ENCODE measurements at places on chromosomes 4 and X.

DNA sequence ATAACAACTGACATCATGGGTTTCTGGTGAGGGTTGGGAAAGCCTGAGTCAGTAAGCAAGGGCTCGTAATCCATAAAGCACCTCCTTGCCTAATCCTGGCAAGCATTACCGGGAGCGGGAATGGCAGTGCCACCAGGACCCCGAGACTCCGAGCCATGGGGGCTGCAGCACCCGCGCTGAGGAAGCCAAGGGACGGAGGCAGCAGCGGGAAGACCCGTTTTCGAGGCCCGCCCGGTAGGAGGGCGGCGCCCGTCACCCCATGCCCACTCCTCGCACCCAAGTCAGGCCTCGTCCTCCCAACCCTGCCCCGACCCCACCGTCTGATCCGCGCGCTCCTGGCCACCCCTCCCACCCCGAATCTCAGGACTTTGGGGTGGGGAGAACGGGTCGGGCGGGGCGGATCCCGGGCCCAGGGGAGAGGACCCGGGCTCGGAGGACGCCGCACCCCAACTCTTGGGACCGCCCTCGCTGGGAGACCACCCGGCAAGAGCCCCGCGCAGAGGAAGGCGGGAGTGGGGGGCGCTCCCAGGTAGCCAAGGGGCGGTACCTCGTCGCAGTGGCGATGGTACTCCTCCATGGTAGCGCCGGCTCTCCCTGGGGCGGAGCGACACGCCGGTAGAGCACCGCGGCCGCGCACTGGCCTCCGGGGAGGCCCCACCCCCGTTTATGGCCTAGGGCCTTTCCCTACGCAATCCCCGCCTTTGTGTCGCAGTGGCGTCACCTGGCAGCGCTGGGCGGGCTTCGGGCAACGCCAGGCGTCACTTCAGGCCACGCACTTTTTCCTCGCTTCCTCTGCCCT is at the start of gene DYNLT3:
DYNLT3 (minus strand) TSS at position 638 of the 799 bp plus-strand sequence; CDS start at position 577, 61 bp downstream.
- DNase-seq, result peak; percentile 60

GRCh38 chr4:113445286-113445685 is 316.3 kb downstream of the CAMK2D start:
- no peak for DNase-seq

- DNase-seq, result no peak
Observed at GRCh38 chrX:137031517-137032340, 2.1 kb downstream of the GPR101 start.

DNA sequence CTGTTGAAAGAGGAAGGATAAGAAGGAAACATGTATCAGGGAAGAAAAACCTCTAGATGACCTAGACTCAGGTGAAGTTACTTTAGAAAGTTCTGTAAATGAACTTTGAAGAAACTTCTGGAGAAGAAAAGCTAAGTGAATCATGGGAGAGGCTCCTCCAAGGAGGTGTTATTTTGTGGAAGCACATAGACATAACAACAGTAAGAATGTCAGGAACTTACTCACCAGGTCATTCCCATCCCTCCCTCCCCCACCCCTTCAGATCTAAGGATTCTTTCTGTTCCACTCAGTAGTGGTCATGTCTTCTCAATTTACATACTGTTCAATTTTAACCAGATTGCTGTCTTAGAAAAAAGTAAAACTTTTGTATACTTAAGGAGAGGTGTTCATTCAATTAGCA is 310.5 kb upstream of the DDX53 start:
- DNase-seq, result no peak

DNA sequence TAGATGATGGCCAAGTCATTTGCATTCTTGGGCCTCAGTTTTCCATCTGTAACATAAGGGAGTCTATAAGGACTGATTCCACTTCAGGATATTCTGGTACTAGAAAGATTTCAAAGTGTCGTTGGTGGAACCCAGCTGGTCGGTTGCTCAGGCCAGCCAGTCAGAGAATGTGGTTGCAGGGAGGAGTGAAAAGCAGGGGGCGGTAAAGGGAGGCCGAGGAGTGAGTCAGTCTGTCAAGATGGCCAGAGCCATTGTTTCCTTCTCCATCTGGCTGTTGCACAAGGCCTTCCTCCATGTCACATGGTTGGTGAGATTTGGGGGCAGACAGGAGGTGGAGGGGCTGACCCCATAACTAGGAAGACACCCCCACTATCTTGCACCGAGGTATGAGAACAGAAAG is 38.2 kb downstream of the STARD8 start:
- DNase-seq, result no peak

- DNase-seq, result no peak
Observed at GRCh38 chrX:7993873-7994272, 66.7 kb upstream of the PNPLA4 start.

DNA sequence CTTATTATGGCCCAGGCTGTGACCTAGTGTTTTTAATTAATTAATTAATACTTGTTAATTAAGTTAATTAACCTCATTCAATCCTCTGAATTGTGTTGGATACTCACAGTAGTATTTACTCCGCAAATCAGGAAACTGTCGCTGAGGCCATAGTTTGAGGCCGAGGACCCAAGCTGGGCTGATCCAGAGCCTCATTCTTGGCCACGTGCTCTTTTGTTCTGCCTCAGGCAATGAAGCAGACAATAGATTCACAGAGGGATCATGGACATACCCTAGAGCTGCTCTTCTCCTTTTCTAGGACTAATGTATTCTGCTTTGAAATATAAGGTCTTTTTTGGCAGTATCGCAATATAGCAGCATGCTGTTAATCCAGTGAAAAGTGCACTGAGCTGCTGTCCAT is 24.0 kb upstream of the SNCA start:
- no peak for DNase-seq

DNA sequence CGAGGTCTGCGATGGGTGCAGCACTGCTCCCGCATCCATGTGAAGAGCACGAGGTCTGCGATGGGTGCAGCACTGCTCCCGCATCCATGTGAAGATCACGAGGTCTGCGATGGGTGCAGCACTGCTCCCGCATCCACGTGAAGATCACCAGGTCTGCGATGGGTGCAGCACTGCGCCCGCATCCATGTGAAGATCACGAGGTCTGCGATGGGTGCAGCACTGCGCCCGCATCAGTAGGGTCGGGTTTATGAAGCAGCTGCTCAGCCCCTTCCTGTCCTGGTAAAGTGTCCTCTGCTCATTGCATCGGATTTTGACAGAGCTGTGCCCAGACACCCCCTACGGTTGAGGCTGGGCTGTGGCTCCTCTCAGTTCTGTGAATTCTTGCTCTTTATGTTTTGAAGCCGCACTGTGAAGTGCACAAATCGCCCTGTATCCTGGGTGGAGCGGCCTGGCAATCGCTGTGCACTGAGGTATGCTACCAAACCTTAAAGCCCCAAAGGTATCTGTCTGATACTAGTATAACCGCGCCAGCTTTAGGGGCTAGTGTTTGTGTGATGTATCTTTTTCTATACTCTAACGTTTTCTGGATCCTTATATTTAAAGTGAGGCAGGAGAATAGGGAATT is 98.7 kb downstream of the CPZ start:
- no peak for DNase-seq

DNA sequence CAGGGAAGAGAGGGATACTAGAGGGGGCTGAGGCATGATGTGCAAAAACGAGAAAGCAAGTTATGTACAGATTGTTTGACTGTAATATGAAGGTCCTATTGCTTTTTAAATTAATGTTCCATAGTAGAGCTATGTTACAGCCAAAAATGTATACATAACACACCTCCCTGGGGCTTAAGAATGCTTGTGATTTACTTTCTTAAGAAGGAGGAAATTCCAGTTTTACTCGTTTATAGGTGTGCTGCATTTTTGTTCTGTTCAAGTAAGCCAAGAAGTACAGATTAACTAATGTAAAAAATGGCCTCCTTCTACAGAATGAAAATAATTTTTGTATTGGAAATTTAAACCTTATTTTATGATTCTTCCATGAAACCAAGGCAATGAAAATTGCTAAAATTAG is 614.4 kb upstream of the NR3C2 start:
- DNase-seq, result no peak
